ENCODE measurements at places on chromosomes 5 and 9. TPM values are rescaled to one million over a fixed set of nuclear protein-coding genes. Genes with fewer than 3 reads are reported as not detected.

Gene CMYA5
- 0.11 TPM for total RNA-seq

Gene TMC1
- total RNA-seq: 3.1 TPM

Gene OTP
- total RNA-seq: not detected

Gene SPAG8
- not detected for total RNA-seq

Gene STKLD1
- not detected for total RNA-seq

- no peak overlapping the region for H3K4me3 ChIP-seq
- H3K4me1 ChIP-seq: no peaks in the 10 kb centered on the region
- no peaks in the 10 kb centered on the region for H3K36me3 ChIP-seq
- no peak for DNase-seq
These were observed 780.5 kb upstream of the ZNF608 start for GRCh38 chr5:125526966-125527365.
